ENCODE measurements at places on chromosomes 12 and 14.

- DNase-seq = no peak
These were observed 17.2 kb upstream of the KCNA5 start for GRCh38 chr12:5026342-5026938.

DNA sequence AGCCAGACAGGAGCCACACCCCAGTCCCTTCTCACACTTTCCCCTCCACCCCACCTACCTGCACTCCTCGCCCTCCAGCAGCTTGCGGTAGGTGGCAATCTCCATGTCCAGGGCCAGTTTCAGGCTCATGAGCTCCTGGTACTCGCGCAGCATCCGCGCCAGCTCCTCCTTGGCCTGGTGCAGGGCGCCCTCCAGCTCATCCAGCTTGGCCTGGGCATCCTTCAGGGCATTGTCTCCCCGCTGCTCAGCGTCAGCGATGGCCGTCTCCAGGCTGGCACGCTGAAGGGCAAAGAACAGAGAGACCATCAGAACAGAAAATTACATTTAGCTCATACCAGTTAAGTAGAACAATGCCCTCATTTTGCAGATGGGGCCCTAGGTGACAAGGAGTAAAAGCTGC lies 5.5 kb downstream of the KRT74 start:
- no peak for DNase-seq

DNA sequence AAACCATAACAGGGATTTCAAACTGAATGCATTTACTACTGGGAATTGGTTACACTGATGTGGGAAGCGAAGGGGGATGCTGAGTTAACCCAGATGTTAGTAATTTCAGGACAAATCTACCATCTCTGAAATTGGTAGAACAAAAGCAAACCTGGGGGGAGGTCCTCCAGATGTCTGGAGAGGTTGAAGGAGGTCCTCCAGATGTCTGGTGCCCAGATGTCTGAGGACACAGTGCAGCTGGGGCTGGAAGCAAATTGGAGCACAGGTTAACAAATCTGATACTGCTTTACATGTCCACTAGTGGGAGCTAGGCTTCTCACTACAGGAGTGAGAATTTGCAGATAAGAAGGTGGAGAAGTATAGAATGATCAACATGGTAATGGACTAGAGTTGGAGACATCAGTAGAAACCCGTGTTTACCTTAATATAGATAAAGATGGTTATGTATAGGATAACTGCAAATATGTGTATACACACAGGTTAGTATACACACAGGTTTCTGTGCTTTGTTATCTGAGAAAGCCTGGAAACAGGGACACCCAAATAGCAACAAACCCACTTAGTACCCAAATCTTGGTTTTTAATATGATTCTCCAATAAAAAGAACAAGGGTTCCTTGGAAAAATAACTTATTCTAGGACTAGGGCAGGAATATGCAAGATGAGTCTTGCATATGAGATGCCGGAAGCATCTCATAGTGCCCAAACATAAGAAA lies 162.5 kb downstream of the C12orf50 start:
- DNase-seq = no peak

GRCh38 chr14:59332727-59333126 lies 132.5 kb downstream of the GPR135 start:
- DNase-seq = no peak

- peak; percentile 3 for DNase-seq
These were observed 45.1 kb downstream of the KCNA1 start for GRCh38 chr12:4954621-4955354.

GRCh38 chr12:2417481-2418160 lies 364.8 kb downstream of the CACNA1C start:
- no peak for DNase-seq

GRCh38 chr14:68245146-68246073 lies 425.8 kb downstream of the RAD51B start:
- no peak for DNase-seq

GRCh38 chr12:19909418-19909817 lies 458.9 kb upstream of the PDE3A start:
- DNase-seq = peak; percentile 73

DNA sequence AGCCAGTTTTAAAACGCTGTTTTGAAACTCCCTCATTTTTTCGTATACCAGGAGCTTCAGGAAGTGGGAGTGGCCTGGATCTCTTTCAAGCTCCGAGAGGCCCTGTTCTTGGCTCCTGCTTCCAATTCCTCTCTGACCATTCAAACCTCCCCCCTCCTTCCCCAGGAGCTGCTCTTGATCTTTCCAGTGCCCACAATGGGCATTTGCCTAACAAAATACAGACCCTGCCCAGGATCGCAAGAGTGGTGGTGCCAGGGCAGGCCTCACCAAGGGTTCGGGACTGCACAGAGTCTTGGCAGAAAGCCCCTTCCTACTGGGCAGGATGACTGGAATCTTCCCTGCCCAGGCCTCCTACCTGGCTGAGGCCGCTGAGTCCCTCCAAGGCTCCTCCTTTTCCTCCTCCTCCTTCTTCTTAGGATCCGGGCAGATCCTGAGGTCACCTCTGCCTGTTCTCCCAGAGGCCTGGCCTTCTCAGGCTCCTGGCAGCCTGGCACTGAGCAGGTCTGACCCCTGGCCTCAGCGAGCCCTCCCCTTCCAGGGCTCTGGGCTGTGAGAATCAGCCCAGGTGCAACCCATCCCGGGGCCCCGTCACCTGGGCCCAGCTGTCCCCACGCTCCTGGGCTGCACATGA lies 46.9 kb upstream of the NOS1 start:
- DNase-seq = no peak

DNA sequence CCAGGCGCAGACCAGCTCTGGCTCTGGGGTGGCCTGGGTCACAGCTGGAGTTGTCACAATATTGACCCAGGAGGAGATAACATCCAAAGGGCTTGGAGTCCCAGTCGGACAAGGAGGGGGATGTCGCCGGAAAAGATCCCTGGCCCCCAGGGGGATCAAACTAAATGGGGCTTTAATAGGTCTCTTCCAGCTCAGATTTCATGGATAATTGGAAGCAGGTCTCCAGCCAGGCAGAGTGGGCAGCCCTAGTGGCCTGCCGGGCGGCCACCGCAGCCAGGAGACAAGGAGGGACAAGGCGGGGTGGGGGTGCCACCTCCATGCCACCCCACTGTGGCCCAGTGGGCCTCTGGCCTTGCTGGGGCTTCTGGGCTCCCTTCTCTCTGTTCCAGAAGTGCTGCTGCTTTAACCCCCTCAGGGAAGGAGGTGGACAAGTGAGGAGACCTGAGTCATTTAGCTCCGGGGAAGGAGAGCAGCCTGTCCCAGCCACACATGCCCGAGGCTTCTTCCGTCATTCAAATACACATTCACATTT lies 23.1 kb upstream of the PGF start:
- no peak for DNase-seq

DNA sequence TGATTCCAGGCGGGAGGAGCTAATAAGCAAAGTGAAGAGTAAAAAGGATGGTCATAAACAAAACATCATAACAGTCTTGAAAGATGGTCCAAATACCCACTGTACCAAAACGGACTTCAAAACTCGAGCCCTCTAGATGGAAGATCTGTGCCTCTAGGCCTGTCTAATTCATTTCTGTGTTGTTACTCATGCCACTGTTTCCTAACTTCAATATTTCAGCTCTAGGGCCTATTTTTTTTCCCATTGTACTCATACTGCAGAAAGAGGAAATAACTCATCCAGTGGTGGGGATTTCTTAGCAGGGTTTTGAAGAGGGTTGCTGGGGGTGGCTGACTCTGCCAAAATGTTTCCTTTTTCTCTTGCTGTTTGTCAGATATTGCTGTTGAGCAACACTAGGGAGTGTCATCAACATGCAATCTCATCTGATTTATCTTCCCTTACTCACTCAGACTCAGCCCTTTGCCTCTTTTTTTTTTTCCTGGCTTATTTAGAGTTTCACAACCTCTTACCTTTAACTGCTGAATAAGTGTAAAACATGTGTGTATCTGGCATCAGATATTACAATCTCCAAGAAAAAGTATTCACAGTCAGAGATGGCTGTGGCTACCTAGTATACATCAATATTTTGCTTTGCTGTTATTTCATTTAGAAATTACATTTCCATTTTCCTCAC lies 189.6 kb downstream of the DUSP6 start:
- peak; percentile 99 for DNase-seq

- no peak for DNase-seq
These were observed 118.1 kb upstream of the PRKD1 start for GRCh38 chr14:30045720-30046119.

- no peak for DNase-seq
These were observed 455.1 kb downstream of the BTG1 start for GRCh38 chr12:91690531-91690930.

- DNase-seq = no peak
These were observed 53.3 kb downstream of the ACACB start for GRCh38 chr12:109169686-109170085.

- no peak for DNase-seq
These were observed 70.9 kb upstream of the EEA1 start for GRCh38 chr12:93000026-93000425.

Measured in KBM-7 (cell line).